ENCODE measurements at places on chromosomes 1 and 21.

DNA sequence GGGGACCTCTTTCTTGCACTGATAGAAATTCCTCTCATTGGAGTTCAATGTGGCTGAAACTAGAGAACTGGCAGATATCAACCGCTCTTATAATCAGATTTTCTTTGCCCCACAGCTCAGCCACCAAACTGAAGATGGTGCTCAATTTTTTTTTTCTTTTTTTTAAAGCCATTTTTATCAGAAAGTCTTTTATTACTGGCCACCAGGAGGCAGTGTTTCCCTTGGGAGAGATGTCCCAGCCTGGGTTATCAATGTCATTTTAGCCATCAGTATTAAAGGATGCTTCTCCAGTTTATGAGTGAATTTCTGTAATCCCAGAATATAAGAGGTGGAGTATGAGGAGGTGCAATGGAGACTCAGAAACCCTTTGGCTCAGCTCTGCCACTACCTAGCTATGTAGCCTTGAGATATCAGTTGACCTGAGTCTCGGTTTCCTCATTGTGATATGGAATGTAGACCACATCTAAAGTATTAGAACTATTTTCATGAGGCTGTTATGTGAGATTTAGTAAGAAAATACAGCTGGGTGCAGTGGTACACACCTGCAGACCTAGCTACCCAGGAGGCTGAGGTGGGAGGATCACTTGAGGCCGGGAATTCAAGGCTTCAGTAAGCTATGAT lies 27.6 kb downstream of the CD244 start:
- DNase-seq = peak; percentile 36

DNA sequence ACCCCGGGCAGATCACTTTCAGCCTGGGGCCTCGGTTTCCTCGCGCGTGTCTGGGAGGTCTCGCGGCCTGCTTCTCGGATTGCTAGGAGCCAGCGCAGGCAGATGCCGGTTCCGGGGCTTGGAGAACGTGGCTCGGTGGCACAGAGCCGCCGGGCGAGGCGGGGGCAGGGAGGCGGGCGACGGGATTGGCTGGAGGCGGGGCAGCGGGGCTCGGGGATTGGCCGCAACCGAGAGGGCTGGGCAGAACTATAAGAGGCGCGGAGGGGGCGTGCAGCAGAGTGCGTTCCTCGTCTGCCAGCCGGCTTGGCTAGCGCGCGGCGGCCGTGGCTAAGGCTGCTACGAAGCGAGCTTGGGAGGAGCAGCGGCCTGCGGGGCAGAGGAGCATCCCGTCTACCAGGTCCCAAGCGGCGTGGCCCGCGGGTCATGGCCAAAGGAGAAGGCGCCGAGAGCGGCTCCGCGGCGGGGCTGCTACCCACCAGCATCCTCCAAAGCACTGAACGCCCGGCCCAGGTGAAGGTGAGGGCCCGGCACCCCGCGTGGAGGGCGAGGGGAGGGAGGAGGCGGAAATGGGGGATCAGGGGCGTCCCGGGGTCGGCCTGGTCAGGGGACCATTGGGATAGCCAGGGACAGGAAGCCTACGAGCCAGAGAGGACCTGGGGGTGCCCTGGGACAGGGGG lies at the start of gene MFSD2A:
Gene MFSD2A (plus strand): TSS at position 276 of the 677 bp plus-strand sequence. CDS start 148 bp downstream, at position 424.
- DNase-seq = peak; percentile 88

DNA sequence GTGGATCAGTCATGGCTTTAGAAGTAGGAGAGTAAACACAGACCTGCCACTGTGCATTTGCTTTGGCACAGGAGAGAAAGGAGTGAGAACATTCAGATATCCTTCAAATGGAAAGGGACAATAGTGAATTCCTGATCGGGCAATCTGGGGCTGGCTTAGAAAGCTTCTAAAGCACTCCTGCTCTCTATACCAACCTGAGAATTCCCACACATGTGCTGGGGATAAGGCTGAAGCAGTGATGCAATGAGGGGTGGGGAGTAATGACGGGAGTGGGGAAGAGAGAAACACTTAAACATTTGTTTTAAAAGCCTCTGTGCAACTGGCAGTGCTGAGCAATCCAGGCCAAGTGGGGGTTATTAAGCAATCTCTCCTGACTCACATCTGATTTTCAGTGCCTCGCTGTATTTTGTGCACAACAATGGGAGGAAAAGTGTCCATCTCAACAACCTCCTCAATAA lies 108.8 kb downstream of the KIAA0319L start:
- no peak for DNase-seq

- DNase-seq = no peak
Measured at GRCh38 chr21:24737296-24737850, 869.9 kb downstream of the MRPL39 start.

- no peak for DNase-seq
Measured at GRCh38 chr21:41833497-41834115, 45.5 kb downstream of the PRDM15 start.

- no peak for DNase-seq
Measured at GRCh38 chr1:63885899-63886298, 112.1 kb downstream of the ROR1 start.

DNA sequence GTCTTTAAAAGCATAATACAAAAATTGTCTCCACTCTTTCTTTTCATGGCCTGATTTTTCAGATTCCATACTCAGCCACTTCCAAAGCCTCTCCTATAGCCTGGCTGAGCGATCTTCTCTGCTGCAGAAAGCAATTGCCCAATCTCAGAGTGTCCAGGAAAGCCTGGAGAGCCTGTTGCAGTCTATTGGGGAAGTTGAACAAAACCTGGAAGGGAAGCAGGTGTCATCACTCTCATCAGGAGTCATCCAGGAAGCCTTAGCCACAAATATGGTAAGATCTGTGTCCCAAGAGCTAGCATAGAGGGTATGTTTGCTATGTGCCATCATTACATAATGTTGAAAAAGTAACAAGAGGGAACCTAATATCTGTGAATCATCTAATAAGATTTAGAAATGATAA lies 130.7 kb upstream of the BMP8A start:
- no peak for DNase-seq

DNA sequence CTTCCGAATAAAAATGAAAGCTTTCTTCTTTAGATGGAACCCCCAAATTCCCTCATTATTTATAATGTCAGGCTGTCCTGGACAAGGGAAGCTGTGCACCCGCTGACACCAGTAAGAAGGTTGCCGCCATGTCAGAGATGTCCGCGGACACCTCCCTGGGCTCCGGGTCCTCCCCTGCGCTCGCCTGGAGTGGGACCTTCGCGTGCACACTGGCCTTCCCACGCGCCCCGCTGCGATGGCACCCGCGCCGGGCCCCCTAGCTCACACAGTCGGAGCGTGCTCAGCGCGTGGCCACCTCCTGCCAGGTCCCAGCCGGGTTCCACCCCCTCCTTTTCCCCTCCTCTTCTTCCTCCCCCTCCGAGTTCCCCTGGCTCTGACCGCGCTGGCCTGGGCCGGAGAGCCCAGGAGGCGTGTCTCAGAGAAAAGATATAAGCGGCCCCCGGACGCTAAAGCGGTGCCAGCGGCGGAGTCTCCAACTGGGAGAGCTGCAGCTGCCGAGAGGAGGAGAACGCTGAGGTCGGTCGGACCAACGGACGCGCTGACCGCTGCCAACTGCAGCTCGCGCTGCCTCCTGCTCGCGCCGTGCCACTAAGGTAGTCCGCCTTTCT lies at the start of gene G0S2:
Gene G0S2 (plus strand): TSS at position 456 of the 608 bp plus-strand sequence. CDS start 273 bp downstream, outside the sequence.
- DNase-seq = peak; percentile 38

- no peak for DNase-seq
Measured at GRCh38 chr21:31597683-31598082, 61.8 kb upstream of the SOD1 start.

GRCh38 chr1:5758000-5758858 lies 234.0 kb downstream of the NPHP4 start:
- no peak for DNase-seq

GRCh38 chr1:190444464-190444863 lies 33.2 kb downstream of the BRINP3 start:
- DNase-seq = no peak

- no peak for DNase-seq
Measured at GRCh38 chr1:143611159-143611558, 360.6 kb downstream of the FAM72C start.

GRCh38 chr1:53410100-53410541 lies 49.1 kb upstream of the DMRTB1 start:
- no peak for DNase-seq

- no peak for DNase-seq
Measured at GRCh38 chr1:177770096-177770495, 199.8 kb downstream of the SEC16B start.

DNA sequence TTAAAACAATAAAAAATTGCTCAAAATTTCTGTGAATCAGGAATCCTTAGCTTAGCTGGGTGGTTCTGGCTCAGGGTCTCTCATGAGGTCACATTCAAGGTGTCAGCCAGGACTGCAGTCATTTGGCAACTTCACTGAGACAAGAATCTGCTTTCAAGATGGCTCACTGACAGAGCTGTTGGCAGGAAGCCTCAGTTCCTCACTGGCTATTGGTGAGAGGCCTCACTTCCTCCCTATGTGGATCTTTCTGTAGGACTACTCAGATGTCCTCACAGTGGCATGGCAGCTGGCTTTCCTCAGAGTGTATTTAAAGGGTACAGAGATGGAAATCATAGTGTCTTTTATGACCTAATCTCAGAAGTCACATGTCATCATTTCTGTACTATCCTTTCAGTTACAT lies 785.7 kb downstream of the ADGRL2 start:
- DNase-seq = no peak

DNA sequence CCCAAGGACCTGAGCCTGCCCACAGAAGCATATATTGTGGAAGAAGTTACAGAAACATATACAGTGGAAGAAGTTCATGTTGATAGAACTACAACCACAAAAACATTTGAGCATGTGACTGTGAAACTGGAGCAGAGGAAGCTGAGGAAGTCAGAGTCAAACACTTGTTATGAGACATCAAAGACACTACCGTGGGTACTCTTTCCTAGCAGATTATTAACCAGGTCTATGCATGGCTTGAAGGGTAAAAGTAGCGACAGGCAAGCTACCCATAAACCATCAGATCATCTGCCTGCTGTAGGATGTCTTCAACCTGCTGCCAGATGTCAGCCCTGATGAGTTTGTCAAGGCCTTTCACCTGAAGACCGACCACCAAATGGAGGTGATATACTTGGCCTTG lies 35.8 kb downstream of the IVNS1ABP start:
- DNase-seq = peak; percentile 80

DNA sequence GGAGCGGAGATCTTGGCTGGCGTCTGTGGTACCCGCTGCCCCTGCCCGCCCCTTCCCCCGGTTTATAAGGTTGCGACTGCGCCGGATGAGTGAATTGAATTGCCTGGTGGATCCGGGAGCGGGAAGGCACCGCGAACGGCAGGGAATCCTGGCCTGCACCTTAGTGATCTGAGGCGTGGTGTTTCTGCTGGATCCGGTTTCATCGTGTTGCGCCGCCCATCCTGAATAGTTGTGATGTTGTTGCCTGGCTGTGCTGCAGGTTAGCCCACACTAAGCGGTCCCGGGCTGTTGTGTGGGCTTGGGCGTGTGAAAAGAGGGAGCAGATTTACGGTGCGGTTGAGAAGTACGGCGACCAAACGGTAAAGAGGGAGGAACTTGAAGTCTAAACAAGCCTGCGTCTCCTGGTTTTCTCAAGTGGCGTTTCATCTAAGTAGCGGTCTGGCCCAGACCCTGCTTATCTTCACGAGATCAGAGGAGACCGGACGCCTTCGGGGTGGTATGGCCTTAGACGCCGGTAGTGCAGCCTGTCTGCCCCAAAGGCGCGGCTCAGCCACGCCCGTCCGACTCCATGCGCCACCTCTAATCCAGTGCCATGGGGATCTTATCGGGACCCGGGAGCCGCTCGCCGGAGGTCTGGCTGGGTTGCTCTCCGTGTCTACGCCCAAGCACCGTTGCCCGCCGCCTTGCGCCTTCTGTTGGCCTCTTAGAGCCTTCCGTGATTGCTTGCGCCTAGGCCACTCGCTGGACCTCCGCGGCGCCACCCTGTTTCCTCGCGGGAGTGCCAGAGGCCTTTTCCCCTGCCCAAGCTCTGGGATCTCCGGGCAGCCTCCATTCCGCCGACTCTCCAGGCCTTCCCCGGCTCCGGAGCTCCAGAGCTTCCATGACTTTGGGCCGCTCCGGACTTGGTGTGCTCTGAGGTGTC lies 87.5 kb upstream of the RHOU start:
- peak; percentile 25 for DNase-seq

DNA sequence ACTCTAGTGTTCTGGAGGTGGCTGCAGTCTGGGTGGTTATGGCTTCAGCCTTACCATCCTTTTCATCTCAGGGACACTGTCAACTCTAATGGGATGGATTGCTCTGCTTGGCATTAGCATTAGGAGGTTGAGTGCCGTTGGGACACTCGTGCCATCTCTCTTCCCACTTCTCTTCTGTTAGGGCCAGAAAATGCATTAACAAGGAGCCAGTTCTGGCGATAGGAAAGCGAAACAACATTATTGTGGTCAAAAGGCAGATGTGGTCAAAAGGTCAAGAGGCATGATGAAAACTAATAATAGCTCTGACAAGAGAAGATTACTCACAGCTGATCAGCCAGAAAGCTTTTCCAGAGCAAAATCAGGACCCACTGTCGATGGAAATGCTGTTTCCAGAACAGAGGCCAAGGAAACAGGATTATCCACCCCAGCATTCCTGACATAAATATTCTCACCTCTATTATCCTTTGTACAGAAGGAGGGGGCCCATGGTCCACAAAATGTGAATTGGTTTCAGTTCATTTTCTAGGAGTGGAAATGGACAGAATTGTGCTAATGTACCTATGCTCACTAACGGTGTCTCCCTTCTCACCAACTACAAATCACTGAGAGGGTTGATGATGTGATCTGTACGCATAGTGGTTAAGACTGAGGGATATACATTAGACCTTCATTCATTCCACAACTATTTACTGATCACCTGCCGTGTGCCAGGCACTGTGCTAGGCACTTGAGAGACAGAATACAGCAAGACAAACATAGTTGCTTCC lies 72.0 kb downstream of the ST6GALNAC5 start:
- no peak for DNase-seq

DNA sequence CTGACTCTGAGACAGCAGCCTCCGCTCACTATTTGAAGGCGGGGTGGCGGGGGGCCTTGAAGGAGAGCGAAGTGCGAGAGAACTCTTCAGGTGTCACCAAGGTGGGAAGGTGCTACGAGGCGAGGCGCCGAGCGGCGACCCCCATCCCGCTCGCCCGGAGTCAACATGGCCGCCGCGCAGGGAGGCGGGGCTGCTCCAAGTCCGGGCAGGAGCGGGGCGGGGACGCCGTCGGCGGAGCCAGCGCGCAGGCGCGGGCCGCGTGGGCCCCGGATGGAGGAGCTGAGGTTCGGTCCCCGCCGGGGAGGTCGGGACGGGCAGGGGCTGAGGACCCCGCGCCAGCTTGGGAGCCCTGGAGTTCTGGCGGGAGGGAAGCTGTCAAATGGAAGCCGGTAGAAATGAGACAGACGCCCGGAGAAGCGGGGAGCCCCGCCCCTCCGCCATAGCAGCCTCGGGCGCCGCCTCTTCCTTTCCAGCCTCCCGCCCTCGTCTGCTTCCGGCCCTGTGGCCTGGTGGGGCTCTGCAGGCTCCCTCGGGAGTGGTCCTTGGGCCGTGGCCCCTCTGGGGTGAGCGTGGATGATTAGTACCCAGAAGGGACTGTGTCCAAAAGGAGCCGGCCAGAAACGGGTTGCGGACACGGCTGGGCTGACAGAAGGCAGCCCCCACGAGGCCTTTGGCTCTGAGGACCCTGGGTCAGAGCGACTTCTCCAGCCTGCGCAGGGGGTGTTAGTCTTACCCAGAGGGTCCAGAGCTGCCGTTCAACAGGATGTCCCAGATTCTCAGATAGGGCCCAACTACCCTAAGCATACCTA lies at the start of gene PIGV:
Gene PIGV (plus strand): TSS at position 245 of the 809 bp plus-strand sequence. CDS start 2,866 bp downstream, outside the sequence.
- DNase-seq = peak; percentile 89

GRCh38 chr1:85584923-85585322 lies 4.4 kb downstream of the CCN1 start:
- no peak for DNase-seq

Measured in CD4-positive, alpha-beta memory T cell (primary cell).